ENCODE measurements at places on chromosomes 5 and 9.

DNA sequence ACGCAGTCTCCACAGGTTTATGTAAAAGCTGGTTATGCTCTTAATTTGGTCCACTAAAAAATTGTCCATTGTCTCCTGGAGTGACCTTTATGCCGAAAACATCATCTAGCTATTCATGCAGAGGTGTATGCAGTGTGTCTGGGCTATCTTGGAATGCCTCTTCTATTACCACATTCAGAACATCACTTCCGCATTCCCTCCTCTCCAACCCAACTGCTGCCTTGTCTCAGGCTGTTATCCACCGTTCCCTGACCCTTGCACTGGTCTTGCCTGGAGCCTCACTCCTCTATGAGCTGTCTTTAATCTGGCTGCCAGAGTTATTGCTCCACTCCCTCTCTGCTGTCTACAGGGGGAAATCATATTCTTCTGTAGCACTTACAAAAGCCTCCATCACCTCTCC, 214.1 kb upstream of the ANKRD55 start:
- no peak for DNase-seq

DNA sequence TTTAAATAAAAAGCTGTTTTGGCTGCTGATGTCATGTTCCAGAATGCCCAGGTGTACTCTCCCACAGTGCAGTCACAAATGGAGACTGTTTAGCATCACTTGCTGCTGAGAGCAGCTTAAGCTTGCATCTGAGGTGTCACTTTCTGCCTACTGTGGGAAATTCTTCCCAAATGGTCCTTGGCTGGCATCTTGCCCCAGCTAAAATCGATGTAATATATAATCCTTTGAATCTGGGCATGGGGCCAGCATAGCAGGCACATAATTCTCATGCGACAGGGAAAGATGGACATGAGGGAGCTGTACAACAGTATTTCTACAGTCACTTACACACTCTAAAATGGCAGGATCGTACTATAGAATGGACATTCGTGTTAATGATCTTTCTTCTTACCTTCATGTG, 144.3 kb downstream of the MACIR start:
- no peak for DNase-seq

GRCh38 chr9:38286357-38286756, 106.1 kb upstream of the ALDH1B1 start:
- no peak for DNase-seq

DNA sequence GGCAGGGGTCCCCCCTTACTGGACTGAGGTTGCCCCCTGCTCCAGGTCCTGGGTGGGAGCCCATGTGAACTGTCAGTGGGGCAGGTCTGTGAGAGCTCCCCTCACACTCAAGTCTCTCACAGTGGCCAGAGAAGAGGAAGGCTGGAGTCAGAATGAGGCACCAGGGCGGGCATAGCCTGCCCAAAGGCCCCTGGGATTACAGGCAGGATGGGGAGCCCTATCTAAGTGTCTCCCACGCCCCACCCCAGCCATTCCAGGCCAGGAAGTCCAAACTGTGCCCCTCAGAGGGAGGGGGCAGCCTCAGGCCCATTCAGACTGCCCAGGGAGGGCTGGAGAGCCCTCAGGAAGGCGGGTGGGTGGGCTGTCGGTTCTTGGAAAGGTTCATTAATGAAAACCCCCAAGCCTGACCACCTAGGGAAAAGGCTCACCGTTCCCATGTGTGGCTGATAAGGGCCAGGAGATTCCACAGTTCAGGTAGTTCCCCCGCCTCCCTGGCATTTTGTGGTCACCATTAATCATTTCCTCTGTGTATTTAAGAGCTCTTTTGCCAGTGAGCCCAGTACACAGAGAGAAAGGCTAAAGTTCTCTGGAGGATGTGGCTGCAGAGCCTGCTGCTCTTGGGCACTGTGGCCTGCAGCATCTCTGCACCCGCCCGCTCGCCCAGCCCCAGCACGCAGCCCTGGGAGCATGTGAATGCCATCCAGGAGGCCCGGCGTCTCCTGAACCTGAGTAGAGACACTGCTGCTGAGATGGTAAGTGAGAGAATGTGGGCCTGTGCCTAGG, at the start of gene CSF2:
TSS of gene CSF2 (plus strand) at position 559 of the 783 bp plus-strand sequence. CDS start at position 594, 35 bp downstream.
- no peak for DNase-seq

- no peak for DNase-seq
These were observed 497.9 kb downstream of the ANXA1 start for GRCh38 chr9:73649552-73649951.

- peak; percentile 19 for DNase-seq
These were observed 8.8 kb downstream of the ARPC5L start for GRCh38 chr9:124870723-124871122.

DNA sequence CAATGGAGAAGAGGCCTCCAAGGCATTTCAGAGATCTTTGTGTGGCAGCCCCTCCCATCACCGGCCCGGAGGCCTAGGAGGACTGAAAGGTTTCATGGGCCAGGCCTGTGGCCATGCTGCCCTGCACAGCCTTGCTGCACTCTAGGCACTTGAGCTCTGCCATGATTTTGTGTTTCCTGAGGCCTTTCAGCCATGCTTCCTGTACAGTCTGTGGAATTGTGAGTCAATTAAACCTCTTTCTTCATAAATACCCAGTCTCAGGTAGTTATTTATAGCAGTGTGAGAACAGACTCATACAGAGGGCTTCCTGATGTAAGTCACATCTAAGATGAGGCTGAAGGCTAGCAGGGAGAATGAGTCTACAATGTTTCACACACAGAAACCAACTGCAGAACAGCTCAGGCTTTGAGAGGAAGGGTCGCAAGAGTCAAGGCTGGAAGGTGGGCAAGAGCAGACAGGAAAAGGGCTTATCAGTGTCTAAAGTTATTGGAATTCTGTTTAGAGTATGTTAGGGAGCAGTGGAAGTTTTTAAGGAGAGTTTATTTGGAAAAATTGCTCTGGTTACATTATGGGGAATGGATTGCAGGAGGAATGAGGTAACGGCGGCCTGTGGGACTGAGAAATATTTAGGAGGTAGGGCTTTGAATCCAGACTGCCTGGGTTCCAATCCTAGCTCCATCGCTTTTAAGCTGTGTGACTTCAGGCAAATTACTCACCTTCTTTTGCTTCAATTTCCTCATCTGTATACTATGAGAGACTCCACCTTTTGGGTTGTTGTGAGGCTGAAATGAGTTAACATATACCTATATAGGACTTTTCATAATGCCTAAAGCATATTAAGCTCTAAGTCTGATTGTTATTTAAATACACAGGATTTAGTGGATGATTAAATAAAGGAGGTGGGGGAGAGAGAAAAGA, 291.2 kb downstream of the CWC27 start:
- DNase-seq: no peak

DNA sequence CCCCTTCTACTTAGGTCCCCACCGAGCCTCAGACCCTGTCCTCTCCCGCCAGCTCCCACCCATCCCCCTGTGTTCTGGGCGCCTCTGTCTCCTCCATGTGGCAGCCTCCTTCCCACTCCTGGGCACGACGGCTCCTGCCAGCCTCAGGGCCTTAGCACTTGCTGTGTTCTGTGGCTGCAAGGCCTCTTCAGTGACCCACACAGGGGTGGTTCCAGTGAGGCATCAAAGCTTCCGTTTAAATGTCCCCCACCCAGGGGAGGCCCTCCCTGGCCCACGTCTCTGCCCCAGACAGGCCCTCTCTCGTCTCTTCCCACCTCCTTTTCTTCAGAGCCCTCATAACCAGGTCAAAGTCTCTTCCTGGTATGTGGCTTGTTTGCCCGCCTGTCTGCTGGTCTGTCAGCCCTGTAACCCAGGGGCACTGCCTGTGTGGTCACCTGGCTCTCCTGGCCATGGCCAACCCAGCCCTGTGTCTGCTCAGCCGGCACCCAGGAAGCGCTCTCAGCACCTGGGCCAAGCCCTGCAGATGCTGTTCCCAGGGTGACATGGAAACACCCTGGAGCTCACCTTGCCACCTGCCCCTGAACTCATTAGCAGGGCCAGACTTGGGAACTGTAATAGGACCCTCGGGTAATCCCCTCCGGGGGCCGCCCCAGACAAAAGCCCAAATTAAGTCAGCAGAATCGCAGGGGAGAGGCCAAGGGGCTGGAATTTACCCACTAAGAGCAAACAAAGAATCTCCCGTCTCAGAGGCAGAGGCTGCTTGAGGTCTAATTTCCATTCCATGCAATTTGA, 33.7 kb downstream of the LHX3 start:
- DNase-seq: no peak

GRCh38 chr5:95972196-95972595, 10.5 kb upstream of the ELL2 start:
- no peak for DNase-seq

DNA sequence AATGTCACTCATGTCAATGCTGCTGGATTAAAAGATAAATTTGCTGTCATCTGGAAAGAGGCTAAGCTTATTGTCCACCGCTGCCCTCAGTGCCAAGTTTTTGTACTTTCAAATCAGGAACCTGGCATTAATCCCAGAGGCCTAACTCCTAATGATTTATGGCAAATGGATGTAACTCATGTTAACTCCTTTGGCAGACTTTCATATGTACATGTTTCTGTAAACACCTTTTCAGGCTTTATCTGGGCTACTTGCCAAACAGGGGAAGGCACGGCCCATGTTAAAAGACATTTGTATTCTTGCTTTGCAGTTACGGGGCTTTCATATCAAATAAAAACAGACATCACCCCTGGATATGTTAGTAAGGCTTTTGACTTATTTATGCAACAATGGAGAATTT, 608.0 kb upstream of the ACO1 start:
- no peak for DNase-seq

DNA sequence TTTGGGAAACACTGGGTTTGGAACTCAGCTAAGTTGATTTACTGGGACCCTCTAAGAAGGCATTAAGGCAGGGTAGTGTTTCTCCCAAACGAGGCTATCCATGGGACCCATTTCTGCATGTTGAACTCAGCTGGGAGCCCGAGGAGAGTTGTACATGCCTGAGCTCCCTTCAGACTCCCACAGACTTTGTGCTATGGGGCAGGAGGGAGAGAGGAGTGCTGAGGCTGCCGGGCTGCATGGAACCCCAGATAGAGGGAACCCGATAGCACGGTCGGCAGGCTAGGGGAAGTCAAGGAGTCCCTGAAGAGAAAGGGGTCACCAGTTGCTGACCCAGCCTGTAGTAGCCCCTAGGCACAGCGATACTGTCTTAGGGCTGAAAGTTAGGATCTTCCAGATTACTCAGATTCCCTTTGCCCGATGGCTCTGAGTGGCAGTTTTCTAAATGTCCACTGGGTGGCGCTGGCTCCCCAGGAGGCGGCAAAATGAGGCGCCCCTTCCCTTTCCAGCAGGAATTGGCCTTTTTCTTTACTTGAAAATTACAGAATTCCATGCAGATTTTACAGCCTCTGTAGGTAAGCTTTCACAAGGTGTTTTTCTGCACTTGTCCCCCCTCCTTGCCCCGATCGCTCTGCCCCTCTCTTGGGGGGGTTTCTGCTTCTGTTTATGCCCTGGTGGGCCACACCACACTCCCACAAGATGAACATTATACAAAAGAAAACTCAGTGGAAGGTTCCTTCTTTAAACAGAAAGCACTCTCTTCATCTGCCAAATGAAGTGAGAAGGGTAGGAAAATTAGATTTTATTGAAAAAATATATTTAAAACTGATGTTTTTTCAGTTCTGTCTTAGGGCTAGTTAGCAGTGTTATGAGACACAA, 17.8 kb downstream of the NANS start:
- DNase-seq: peak; percentile 58

All from hematopoietic multipotent progenitor cell (in vitro differentiated cells).